Kidney (tissue), 22 donors: ENCODE measurements at places on chromosomes 4 and X.

DNA sequence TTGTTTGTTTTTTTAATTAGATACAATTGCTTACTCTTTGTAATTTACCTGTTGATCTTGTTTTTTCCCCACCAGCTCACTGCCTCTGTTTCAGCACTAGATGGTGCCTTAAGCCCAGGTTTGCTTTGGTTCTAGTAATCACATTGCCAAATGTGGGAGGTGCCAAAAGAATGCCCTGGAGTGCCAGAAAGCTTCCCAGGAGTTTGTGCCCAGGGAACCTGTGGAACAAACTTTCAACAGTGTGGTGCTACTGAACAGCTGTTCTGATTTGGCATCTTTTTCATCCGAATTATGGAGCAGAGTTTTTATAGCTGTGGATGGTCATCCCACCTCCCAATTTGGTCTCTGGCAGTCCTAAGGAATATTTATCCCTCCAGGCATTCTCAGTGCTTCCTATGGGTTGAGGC, 1000.7 kb downstream of the STIM2 start:
- peak; percentile 14 for DNase-seq

DNA sequence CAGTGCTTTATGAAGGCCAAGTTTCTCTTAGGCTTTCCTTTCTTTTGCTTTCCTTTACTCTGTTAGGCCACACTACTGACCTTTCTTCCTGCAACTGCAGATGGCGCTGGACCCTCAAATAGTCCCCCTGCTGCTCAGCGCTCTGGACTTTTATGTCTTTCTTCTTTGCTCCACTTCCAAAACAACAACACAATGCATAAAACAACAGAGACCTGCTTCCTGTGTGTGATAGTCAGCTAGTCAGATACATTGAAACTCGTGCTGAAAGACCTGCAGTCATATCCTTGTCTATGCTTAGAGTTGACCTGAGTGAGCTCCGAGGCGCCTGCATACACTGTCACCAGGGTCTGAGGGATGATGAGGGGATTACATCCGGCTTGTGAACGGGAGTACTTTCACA, 108.9 kb upstream of the TEX13D start:
- no peak for DNase-seq

GRCh38 chr4:123430031-123430430, 33.4 kb downstream of the SPRY1 start:
- no peak for DNase-seq

DNA sequence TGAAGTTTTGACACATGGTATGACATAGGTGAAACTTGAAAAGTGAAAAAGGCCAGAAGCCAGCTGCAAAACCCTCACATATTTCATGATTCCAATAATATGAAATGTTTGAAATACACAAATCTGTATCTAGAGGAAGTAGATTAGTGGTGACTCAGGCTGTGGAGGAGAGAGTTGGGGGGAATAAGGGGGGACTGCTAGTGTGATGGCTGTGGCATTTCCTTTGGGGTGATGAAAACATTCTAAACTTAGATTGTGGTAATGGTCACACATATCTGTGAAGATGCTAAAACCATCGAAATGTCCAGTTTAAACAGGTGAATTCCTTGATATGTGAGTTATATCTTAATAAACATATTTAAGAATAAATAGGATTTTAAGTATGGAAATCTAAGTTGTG, 343.5 kb upstream of the SFRP2 start:
- no peak for DNase-seq

- DNase-seq = no peak
Measured at GRCh38 chr4:19009881-19010280, 988.3 kb upstream of the LCORL start.

DNA sequence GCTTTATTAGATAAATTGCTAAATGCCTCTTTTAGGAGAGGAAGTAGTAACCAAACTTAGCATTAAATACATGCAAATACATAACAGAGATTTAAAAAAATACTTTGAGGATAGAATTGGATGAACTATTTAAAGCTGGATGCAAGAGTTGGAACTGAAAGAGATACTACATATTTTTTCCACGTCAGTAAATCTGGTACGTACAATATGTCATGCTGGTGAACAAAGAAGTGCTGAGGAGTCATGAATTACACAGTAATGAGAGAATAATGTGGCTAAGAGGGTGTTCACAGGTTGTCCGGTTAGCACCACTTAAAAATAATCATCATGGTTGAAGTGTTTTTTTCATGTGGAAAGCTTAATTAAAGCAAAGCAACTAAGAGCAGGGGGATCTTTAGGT, 184.1 kb upstream of the FRMPD4 start:
- DNase-seq = no peak

GRCh38 chr4:24274381-24274941, 309.9 kb downstream of the DHX15 start:
- DNase-seq = no peak

DNA sequence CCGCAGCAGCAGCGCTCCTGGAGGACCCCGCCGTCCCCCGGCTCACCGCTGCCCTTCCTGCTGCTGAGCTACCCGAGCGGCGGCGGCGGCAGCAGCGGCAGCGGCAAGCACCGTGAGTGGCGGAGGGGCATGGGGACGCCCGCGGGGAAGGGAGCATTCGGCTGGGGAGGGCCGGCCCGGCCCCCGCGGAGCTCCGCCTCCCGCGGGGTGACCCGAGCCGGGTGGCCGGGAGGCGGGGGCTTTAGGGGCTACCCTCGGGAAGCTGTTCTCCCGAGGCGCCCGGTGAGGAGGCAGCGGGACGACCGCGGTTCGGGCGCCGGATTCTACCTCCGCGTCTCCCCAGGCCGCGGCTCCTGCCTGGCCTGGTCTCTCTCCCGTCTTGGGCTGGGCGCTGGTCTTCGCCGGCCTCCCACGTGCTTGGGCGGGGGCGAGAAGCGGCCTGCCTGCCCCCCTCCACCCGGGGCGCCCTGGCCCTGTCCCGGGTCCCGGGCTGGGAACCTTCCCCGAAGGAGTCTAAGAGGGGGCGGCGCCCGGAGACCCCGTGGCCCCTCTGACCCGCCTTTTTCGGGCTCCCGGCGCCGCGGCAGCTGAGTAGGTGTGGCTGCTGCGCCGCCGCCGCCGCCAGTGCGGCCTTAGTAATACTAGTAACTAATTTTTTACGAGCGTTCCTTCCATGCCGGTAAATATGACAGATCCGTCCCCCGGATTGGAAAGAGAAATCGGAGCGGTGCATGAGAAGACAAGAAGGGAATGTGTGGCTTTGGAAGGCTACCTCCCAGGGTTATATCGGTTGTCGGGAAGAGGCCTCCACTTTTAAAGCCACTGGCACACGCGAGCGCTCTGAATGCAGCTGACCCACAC, 16.4 kb upstream of the RUFY3 start:
- peak; percentile 70 for DNase-seq

- DNase-seq = no peak
Measured at GRCh38 chr4:78414116-78414515, 137.5 kb upstream of the ANXA3 start.

DNA sequence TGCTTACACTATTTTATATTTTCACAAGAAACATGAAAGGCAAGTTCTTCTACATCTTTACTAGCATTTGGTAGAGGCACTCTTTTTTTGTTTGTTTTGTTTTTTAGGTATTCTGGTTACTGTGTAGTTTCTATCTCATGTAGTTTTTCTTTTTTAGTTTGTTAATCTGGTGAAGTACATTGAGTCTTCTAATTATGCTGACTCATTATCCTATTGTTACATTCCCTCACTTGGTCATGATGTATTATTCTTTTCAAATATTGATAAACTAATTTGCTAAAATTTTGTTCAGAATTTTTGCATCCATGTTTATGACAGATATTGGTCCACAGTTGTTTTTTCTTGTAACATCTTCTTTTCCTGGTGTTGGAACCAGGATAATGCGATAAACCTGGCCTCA, 4.7 kb downstream of the GK2 start:
- no peak for DNase-seq

- DNase-seq = no peak
Measured at GRCh38 chr4:124753941-124754581, 41.5 kb upstream of the ANKRD50 start.

- no peak for DNase-seq
Measured at GRCh38 chrX:41559235-41560052, 112.3 kb downstream of the NYX start.

DNA sequence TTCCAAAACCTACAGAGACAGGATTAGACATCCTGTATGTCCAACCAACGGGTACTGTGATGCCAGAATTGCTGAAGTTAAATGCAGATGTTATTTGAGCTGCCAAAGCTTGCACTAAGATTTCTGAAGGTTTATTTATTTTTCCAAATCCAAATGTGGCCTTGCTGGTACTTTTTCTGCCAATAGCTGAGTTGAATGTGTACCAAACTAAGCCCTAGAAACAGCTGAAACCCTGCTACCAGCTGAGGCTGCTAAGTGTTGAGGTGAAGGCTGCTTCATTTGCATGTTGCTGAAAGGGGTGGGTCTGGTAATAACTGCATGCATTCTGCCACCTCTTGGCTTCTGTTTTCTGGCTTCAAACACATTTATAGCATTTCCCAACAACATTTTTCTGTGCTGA, 366.5 kb downstream of the FAT4 start:
- DNase-seq = no peak
